ENCODE measurements at places on chromosomes 7 and 10.

DNA sequence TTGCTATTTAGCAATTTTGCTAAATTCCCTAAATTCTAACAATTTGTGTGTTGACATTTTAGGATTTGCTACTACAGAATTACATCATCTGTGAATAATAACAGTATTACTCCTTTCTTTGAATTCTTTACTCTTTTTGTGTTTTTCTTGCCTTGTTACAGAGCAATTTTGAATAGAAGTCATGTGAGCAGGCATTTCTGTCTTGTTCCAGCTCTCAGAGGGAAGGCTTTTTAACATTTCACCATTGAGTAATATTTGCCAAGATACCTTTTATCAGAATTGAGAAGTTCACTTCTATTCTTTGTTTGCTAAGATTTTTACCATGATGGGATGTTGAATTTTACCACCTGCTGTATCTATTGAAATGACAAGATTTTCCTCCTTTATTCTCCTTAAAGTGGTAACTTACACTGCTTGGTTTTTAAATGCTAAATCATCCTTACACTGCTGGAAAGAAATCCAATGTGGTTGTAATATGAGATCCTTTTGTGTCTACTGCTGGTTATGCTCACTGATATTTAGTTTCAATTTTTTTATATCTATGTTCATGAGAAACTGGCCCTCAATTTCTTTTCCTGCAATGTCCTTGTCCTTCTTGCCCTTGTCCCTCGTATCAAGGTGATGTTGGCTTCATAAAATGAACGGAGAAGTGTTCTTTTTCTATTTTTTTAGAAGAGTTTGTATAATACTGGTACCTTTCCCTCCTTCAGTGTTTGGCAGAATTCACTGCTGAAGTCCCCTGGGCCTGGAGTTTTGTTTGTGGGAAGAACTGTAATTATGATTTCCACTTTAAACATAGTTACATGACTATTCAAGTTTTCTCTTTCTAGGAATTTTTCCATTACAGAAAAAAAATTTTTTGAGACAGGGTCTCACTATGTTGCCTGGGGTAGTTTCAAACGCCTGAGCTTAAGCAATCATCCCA is 50.3 kb upstream of the ATP6V0A4 start:
- DNase-seq = no peak

DNA sequence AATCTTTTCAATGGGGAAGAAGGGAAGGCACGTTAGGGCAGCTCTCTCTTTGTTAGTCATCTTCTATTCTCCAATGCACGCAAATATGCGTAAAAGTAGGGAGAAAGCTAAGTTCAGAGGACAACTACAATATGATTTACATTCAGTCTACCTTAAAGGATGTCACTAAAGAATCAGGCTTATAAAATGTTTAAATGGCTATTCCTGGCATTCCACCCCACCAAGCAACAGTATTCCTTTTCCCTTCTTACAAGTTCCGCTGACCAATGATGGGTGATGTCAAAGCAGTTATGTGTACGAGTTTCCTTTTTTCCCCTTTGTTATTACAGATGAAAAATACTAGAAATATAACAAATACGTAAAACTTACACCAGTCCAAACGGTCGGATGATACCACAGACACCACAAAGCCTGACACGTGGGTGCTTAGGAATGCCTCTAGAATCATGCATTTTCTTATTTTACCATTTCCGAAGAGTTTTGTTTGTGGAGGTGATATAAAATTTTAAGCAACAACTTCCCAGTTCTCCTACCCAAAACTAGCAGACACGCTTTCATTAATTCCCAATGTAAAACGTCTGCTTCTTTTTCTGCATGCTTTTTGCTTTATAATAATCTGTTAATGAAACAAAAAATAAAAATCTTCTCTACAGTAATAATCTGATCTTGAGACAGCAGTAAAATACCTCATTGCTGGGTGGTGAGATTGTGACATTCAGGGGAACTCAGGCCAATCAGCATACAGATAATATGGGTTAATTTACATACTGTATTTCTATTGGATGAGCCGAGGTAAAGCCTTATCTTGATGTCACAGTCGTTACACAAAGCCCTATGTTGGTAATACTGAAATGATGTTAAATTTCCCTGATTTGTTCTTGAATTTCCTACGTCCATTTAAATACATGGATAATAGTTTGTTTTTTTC is 708 bp upstream of the GPR85 start:
- no peak for DNase-seq

GRCh38 chr7:32299133-32299702 is 191.0 kb downstream of the LSM5 start:
- no peak for DNase-seq

DNA sequence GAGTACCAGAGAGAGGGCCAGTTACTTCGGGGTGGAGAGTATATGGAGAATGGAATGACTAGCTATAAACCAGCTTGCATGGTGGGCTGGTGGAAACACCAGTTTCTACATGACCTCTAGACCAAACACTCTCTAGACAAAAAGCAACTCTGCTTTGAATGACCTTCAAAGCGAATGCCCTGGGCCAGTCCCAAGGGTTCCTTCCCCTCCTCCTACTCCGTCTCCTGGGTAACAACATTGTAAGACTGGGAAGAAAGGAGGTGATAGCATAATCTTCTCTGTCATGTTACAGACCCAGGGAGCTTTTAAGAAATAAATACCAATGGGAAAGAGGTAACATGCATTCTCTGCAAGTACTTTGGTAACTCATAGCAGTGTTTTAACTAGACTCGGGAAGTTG is 7.4 kb downstream of the HK1 start:
- DNase-seq = no peak

- no peak for DNase-seq
Observed at GRCh38 chr7:66076462-66077329, 1.1 kb downstream of the ASL start.

DNA sequence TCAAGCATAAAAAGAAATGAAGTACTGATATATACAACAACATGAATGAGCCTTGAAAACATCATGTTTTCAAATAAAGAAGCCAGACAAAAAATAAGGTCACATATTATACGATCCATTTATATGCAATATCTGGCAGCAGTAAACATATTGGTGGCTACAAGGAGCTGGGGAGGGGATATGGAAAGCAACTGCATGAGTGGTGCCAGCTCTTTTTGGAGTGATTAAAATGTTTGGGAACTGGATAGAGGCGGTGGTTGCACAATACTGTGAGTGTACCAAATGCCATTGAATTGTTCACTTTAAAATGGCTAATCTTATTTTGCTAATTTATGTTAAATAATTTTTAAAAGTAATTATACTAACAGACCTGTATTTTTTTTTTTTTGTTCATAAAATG is 481.7 kb downstream of the PCDH15 start:
- no peak for DNase-seq

- DNase-seq = no peak
Observed at GRCh38 chr10:1416456-1417037, 320.8 kb downstream of the ADARB2 start.

GRCh38 chr7:109282726-109283125 is 713.1 kb downstream of the DNAJB9 start:
- no peak for DNase-seq

Data from right renal cortex interstitium (tissue), 3 donors.